ENCODE measurements at places on chromosomes 16 and 17. TPM values are rescaled to one million over a fixed set of nuclear protein-coding genes. Genes with fewer than 3 reads are reported as not detected.

DNA sequence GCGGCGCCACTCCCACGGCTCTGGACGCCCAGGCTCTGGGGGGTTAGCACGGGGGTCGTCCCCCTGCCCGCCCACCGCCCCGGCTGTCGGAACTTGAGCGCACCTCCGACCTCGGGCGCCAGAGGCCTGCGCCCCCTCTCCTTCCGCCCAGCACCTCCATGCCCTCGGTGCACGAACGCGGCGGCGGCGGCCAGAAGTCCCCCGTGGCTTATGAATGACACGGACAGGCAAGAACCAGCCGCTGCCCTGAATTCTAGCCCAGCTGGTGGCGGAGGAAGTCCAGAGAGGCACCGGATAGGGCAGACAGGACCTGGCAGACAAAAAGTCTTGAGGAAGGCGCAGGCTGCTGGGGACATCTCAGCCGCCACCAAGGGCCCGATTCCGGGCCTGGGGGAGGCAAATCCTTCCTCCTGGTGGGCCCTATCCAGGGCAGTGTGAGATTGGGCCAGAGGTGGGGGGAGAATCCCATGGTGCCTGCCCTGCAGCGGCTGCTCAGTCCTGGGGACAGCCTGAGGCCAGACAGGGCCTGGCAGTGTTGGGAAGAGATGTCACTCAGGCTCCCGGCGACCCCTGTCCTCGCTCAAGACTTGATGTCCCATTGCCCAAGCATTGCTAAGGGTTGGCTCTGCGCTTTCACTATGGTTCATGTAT lies 897 bp upstream of the CYGB start:
- no peak for DNase-seq

GRCh38 chr17:21228845-21229244 lies 14.9 kb upstream of the TMEM11 start:
- no peak for DNase-seq

- DNase-seq = no peak
Measured at GRCh38 chr17:83179374-83179773, 100.0 kb downstream of the METRNL start.

- DNase-seq = no peak
Measured at GRCh38 chr17:19978805-19979211, 1.2 kb upstream of the AKAP10 start.

GRCh38 chr17:79811011-79811867 lies 14.4 kb upstream of the CBX8 start:
- DNase-seq = no peak

DNA sequence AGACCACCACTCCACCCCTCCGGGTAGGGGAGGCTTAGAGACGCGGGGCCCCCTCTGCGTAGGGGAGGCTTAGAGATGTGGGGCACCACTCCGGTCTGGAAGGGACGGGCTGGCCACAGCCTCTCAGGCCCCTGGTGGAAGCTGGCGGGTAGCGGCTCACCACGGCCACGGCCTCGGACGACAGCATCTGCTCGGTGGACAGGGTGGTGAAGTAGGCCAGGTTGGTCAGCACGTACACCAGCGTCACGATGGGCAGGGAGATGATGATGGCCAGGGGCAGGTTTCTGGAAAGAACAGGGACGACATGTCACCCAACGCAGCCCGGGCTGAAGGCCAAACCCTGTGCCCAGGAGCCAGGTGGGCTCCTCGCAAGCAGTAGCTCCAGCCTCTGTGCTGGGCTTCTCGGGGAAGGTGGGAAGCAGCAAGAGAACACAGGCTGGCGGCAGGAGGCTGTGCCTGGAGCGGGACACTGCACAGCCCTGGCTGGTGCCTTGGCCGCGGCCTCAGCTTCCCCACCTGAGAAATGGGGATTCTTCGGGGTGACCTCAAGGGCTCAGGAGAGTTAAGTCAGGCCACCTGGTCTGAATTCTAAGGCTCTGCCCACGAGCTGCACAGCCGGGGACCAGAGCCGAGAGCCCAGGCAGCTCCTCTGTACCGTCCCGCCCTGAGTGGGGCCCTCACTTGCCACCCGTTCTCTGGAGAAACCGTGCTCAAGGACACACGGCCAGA lies 29.6 kb downstream of the SLC7A5 start:
- no peak for DNase-seq

The NME1 gene
- polyA plus RNA-seq = 194 TPM

The PRSS53 gene
- polyA plus RNA-seq = 0.35 TPM

- DNase-seq = peak; percentile 43
Measured at GRCh38 chr16:369866-370436, 387 bp downstream of the MRPL28 start.

The SDR42E2 gene
- polyA plus RNA-seq = not detected

- DNase-seq = peak; percentile 91
Measured at GRCh38 chr17:2232244-2232638, 71.3 kb downstream of the SMG6 start.

DNA sequence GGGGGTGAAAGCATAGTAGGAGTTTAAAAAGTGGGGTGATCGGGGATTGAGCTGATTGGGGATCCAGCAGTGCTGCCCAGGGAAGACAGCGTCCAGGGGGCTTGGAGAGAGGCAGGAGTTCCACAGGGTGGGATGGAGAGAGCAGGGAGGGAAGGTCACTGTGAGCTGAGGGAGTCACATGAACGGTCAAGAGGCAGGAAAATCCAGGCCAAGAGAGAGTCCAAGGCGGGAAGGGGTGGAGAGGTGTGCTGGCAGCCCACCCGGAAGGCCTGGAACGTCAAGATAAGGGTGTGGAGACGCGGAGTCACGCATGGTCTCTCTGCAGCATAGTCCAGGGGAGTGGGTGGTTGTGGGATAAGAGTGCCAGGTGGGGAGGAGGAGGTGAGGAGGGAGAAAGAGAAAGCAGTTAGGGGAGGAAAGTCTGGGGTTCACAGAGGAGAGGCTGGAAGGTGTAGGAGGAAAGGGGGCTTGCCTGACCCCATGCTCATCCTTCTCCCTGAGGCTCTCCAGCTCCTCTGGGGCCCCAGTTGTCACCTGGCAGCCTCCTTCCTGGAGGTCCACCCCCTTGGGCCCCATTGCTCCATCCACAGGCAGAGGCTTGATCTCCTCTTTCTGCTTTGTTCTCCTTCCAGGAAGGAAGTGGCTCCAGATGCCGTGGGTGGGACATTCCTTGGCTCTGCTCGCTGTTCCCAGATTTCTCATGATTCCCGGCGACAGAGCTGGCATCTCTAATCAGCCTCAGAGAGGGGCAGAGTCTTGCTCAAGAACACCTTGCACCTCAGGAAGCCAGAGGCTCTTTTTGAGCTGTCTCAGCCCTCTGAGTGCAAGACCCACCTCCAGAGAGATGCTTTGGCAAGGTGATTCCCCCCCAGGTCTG lies 28.7 kb downstream of the CCR7 start:
- DNase-seq = peak; percentile 62

The BCAS3 gene
- polyA plus RNA-seq = 51.3 TPM

The NLRP1 gene
- 82.5 TPM for polyA plus RNA-seq

The GAST gene
- not detected for polyA plus RNA-seq

GRCh38 chr16:89096768-89097391 lies 3.2 kb downstream of the ACSF3 start:
- DNase-seq = no peak

GRCh38 chr16:53216798-53217197 lies 162.0 kb downstream of the CHD9 start:
- no peak for DNase-seq

GRCh38 chr17:78917451-78918275 lies 7.5 kb downstream of the TIMP2 start:
- DNase-seq = no peak

The ARL5C gene
- not detected for polyA plus RNA-seq

DNA sequence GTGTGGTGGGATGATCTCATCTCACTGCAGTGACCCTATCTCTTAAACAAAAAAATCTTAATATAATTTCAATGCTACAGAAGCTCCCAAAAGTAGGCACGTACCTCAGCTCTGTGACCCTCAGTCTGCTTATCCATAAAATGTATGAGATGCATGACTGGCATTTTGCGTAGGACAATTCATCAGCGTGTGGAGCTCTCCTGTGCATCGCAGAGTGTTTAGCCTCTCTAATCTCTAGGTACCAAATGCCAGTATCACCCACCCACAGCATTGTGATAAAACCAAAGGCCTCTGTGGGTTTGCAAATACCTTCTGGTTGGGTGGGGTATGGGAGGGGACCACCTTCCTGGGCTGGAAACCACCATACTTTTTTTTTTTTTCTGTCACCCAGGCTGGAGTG lies 19.0 kb upstream of the TUBG2 start:
- DNase-seq = no peak

- peak; percentile 75 for DNase-seq
Measured at GRCh38 chr17:48593840-48594537, 410 bp upstream of the HOXB5 start.

GRCh38 chr16:84947996-84948850 lies 63.1 kb downstream of the ZDHHC7 start:
- no peak for DNase-seq

DNA sequence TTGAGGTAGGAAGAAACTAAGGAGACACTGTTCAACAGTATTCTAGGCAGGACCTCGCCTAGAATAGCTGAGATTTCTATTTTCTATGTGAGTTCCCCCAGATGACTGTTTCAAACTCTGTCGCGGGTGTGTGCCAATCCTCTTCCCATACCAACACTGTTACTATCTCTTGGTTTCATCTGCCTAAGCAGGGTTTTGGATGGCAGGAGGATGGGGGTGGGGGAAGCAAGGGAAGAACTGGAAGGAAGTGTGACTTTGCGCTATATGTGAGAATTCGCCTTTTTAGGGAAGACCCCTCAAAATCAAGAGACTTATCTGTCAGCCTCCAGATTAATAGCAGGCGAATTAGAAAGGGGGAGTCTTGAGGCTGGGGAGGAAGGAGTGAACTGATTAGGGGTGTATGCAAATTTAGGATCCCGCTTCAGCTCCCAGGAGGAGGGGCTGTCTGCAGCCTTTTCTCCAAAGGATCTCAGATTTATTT lies 521 bp upstream of the G6PC3 start:
- DNase-seq = peak; percentile 32

GRCh38 chr16:52557236-52557635 lies 10.3 kb upstream of the TOX3 start:
- DNase-seq = no peak

DNA sequence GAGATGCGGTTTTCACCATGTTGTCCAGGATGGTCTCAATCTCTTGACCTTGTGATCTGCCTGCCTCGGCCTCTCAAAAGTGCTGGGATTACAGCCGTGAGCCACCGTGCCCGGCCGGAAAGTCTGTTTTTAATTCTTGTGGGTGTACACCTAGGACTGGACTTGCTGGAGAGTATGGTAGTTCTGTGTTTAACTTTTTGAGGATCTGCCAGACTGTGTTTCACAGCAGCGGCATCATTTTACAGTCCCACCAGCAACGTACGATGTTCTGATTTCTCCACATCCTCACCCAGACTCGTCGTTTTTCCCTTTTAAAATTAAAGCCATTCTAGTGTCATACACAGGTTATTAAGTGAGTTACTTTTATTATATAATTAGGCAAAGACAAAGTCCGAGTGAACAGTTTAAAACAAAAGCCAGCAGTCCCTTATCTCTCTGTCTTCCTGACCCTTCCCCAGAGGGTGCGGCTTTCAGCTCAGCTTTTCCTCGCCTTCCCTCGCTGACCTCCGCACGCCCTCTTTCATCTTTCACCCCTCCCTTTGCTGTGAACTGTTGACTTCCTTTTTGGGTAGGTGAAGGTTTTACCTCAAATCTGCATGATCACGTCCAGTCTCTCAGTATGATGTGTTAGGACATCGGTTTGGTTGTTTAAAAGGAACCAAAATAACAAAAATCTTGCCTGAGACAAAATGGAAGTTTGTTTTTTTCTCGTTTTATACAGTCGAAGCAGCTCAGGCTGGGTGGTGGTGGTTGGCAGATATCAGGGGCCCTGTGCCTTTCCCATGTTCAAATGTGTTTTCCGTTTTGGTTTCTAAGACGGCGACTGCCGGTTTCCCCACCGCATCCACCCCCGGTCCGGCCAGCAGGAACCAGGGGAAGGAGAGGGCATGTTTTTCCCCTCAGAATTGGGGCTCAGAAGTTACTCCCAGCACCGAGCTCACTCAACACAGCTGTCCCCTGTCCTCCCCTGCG lies 18.0 kb downstream of the FAM234A start:
- no peak for DNase-seq

- DNase-seq = no peak
Measured at GRCh38 chr16:81231014-81231413, 7.5 kb upstream of the BCO1 start.

- DNase-seq = no peak
Measured at GRCh38 chr17:40822132-40822812, at the start of gene KRT10. Gene KRT10, minus strand, starts transcription at chr17:40822614. Its CDS starts 29 bp downstream, at chr17:40822585.

- DNase-seq = no peak
Measured at GRCh38 chr17:30002088-30002487, 60.7 kb downstream of the EFCAB5 start.

- no peak for DNase-seq
Measured at GRCh38 chr17:68603027-68603426, 1.9 kb upstream of the FAM20A start.

- no peak for DNase-seq
Measured at GRCh38 chr17:8502126-8502525, 66.4 kb downstream of the NDEL1 start.

- no peak for DNase-seq
Measured at GRCh38 chr17:33948309-33948708, 306.8 kb upstream of the CCL2 start.

- no peak for DNase-seq
Measured at GRCh38 chr17:77126519-77126918, 14.2 kb upstream of the SEC14L1 start.

DNA sequence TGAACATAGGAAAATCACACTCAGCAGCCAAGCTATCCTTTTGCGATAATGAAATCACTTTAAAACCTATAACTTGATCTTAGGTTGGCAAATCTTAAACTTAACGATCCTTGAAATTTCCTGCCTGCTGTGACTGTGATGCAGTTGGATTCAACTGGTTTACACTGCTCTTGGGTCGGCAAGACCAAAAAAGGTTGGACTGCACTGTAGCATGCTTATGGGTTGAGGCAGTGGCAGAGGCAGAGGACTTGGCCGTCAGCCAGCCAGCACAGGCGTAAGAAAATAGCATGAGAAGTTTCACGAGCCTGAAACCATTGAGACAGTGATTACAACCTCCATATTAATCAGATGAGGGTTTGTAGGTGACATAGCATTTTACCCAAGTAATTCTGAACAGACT lies 21.4 kb downstream of the WSB1 start:
- DNase-seq = peak; percentile 91

The TBC1D3 gene
- polyA plus RNA-seq = not detected

DNA sequence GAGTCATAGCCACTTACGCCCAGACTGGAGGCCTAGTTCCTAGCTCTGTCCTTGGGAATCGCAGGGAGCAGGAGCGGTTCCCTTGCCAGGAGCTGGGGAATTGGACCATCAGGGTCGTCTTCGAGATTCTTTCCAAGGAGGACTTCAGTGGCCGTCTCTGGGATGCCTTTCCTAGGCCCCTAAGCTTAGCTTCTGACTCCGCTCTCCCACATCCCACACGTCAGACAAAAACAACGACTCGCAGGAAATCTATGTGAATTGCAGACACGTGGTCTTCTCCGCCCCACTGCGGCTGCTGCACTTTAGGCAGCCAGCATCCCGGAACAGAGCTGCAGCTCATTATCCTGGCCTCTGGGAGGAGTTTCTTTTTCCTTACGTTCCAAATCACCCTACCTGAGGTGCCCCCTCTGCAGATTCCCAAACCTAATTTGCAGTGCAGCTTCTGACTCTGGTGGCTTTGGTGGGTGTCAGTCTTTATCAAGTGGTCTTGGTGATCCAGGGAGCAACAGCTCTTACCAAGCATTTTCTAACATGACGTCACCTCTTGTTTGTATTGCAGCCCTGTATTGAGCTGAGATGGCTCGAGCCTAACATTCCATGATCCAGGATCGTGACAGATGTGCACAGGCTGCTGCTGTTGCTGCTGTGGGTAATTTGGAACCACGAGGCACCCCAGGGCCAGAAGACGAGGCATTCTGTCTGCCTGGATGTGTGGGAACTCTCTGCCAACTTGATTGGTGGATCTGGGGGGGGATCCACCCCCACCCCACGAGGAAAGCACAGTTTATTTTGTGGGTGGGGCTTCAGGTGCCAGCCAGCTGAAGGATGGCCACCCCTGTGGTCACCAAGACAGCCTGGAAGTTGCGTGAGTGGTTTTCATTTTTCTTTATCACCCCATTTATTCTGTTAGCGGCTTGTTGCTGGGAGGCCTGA lies 1.1 kb downstream of the KATNB1 start:
- DNase-seq = peak; percentile 82

All from cardiac muscle cell (in vitro differentiated cells and primary cell).